ENCODE measurements at places on chromosomes 2 and 18.
A peak's percentile ranks its signal among the peaks of the same experiment; 100 is the strongest.

- DNase-seq = no peak
Observed at GRCh38 chr2:152367547-152368390, 32.8 kb downstream of the FMNL2 start.

GRCh38 chr18:48336332-48336731 is 72.9 kb downstream of the ZBTB7C start:
- DNase-seq = no peak

DNA sequence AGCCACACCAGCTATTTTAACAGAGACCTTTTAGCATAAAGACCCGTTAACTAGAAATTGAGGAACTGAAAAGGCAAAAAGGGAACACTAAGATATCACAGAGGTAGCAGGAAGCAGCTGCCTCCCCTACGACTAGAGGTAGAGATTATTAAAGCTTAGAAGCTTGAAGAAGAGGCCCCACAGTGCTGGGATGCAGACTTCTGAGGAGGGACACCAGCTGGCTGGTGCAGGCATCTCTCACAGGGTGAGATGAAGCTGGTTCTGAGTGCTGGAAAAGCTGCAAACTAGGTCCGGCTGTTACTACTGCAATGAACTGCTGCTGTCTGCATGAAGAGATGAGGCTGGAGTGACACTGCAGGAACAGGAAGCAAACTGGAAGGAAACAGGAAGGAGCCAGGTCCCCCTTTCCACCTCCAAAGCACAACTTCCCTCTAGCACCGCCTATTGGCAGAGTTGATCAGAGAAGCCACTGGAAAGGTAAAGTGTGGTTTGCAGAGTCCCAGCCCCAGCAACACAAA is 61.2 kb upstream of the MRPS9 start:
- peak; percentile 4 for DNase-seq

DNA sequence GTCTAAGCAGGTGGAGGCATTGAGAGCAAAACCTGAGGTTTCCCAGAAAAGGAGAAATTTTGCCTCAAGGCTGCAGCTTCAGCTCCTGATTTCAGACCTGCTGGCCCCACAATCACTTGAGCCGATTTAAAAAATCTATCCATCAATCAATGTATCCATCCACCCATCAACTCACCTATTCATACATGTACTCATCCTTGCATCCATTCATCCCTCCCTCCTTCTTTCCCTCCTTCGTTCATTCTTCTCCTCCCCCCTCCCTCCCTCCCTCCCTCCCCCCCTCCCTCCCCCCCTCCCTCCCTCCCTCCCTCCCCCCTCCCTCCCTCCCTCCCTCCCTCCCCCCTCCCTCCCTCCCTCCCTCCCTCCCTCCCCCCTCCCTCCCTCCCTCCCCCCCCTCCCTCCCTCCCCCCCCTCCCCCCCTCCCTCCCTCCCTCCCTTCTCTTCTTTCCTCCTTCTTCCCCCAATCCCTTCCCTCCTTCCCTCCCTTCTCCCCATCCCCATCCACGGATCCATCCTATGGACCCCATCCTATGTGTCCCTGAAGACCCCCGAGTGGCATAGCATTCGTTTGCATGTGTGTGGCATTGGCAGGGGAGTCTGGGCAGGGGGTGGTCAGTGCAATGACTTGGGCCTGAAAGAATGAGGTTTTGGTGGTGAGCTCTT is 6.1 kb upstream of the PXDN start:
- DNase-seq = no peak

DNA sequence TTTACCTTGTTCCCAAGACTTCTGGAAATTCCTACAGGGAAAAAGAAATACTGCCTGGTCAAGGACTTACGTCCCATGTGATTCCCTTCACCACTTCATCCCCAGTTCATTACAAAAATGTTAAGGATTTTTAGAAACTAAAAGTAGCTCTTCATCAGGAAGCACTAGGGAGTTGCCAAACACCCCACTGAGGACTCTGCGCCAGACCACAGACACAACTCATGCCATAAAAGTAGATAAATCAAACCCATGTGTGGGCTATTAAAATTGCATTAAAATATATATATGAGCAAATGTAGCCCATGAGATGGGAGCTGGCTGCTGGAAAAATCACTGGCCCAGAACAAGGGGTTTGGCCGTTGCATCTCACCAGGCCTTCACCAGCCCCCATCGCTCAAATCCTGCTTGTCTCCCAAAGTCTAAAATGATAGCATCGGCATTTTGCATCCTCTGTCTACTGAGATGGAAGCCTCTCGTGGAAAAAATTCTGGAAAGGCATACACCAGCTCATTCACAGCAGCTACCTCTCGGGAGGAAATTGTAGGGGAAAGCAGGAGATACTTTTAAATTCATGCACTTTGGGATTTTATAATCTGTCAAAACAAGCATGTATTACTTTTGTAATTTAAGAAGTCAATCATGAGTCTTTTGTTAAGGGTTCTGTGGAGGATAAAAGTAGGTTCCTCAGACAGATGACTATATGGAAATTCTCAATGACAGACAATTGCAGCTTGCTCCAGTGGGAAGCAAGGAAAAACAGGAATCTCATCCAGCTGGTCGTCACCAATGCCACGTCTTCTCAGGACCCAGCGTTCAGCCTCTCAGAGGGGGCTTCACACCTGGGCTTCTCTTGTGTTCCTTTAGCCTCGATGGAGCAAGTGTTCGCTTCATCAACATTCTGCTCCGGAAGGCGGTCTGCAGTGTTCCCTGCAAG is 113.9 kb downstream of the MREG start:
- no peak for DNase-seq
